AG08395 (cell line): ENCODE measurements at places on chromosomes 7 and 10.

- DNase-seq, result no peak
Observed at GRCh38 chr7:84060760-84061261, 133.8 kb downstream of the SEMA3A start.

GRCh38 chr10:12788277-12788676 lies 213.2 kb downstream of the CCDC3 start:
- DNase-seq, result no peak

DNA sequence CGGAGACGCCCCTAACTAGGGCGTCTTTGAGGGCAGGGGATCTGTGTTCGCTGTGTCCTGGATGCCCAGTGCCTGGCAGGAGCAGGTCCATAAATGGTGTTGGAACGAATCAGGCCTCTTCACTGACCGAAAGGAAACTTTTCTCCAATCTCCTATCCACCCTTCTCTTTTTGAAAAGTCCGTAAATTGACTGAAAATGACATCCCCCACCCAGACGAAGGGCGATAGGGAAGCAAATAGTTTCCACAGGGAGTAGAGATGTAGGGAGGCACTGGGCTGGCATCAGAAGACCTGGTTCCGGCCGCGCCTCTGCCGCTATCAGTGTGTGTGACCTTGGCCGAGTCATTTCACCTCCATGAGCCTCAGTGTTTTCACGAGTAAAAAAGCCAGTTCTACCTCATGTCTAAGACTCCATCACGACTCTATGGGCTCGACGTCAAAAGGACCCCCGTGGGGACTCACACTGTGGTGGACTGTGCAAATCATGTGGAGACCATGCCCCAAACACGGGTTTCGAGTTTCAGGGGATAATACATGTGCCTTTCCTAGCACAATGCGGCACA lies 497 bp upstream of the RAB11FIP2 start:
- no peak for DNase-seq

DNA sequence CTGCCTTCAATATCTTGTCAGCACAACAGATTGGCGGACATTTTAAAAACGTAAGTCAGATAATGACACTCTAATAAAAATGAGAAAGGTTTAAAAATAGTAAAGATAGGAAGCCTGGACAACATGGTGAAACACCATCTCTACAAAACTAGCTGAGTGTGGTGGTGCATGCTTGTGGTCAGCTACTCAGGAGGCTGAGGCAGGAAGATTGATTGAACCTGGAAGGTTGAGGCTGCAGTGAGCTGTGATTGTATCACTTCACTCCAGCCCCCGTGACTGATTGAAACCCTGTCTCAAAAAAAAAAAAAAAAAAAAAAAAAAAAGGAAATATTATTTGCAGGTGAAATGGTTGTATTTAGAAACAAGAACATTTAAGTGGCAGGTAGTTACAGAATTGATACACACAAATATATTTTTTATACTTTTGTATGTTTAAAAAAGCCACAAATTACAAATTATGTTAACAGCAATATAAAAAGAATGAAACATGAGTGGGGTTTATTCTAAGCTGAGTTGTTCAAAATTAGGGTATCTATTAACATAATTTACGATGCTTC lies 141.9 kb downstream of the ADK start:
- no peak for DNase-seq

GRCh38 chr10:14468023-14468441 lies 137.3 kb upstream of the FRMD4A start:
- no peak for DNase-seq

DNA sequence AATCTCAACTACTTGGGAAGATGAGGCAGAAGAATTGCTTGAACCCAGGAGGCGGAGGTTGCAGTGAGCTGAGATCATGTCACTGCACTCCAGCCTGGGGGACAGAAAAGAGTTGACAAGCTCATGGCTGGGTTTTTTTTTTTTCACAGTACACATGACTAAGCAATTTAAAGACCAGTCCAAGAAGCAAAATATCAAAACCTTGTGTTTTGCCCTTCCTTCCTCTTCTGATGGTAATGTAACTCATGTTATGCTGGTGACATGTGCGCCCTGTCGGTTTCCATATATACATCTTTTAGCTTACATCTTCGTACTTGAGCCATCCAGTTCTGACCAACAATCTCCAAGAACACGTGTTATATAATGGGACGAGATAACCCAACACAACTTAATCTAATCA lies 237.7 kb upstream of the PLXDC2 start:
- DNase-seq, result no peak

DNA sequence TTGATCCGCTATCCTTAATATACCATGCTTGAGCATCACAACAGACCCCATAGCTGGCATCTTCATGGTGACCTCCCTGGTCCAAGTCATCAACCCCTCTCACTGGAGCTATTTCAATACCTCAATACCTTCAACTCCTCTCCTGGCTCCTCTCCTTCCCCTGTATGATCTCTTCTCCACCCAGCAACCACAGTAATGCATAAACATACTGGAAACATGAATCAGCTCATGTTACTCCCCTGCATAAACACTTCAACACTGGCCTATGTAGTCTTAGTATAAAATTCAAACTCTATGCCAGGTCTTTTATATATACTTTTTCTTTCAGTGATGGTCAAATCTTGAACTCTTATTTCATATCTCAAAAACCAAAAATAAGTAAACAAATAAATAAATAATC lies 31.8 kb upstream of the TMEM273 start:
- DNase-seq, result peak; percentile 50

GRCh38 chr7:50411332-50411731 lies 38.8 kb downstream of the FIGNL1 start:
- DNase-seq, result no peak

DNA sequence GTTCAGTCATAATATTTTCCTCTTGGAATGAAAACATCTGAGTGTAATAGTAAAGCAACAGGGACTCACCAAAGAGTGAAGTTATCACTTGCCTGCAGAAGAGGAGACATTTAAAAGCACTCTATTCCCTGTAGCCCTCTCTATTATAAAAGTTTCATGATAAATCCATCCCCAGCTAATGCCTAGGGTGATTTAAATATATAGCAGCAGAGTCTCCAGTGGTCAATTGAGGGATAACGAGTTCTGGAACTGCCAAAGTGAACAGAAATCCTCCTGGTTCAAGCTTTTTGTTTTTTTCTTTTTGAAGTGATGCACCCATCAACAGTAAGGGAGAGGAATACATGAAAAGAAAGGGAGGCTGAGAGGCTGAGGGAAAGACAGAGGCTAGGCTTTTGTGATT lies 87.3 kb downstream of the EVX1 start:
- no peak for DNase-seq

- DNase-seq, result no peak
Observed at GRCh38 chr7:102467581-102468477, 3.0 kb downstream of the LRWD1 start.

GRCh38 chr10:123945325-123945920 lies 53.8 kb upstream of the CPXM2 start:
- peak; percentile 68 for DNase-seq

DNA sequence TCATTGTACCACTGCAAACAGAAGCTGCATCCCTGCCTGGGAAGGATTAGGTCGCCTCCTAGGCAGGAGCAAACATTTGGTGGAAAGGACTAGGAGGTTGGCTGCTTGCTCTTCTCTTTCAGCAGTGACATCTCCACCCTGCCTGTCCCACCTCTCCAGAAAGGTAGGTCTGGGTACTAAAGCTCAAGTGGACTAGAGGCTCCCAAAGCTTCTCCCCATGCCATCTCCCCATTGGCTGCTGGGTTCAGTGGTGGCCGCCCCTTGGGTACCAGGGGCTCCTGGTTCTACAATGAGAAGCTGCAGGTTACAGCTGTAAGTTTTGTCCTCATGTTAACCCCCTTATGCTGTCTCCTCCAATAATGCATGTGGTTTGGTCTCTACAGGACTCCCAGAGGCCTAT lies 180.7 kb upstream of the MKI67 start:
- DNase-seq, result no peak

GRCh38 chr7:133783276-133783675 lies 343.9 kb upstream of the LRGUK start:
- DNase-seq, result no peak

GRCh38 chr10:68235581-68235980 lies 3.7 kb upstream of the ATOH7 start:
- no peak for DNase-seq

GRCh38 chr10:113133497-113134115 lies 183.6 kb downstream of the TCF7L2 start:
- DNase-seq, result peak; percentile 58

DNA sequence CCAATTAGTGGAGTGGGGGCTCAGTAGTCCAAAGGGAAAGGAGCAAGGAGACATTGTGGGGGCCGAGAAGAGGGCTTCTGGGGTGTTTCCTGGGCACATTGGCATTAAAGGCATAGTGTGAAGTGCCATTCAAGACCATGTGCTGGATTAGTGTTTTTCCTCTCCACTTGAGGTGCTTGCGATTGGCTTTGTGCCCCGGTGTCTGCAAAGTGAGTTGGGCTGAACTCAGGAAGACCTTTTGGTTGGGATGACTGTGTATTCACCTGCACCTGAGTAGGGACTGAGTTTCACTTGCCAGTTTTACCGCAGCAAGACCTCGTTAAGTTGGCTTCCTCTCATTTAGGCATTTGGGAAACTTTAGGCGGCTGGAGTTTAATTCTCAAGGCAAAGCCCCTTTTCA lies 73.0 kb downstream of the TCF7L2 start:
- DNase-seq, result no peak

DNA sequence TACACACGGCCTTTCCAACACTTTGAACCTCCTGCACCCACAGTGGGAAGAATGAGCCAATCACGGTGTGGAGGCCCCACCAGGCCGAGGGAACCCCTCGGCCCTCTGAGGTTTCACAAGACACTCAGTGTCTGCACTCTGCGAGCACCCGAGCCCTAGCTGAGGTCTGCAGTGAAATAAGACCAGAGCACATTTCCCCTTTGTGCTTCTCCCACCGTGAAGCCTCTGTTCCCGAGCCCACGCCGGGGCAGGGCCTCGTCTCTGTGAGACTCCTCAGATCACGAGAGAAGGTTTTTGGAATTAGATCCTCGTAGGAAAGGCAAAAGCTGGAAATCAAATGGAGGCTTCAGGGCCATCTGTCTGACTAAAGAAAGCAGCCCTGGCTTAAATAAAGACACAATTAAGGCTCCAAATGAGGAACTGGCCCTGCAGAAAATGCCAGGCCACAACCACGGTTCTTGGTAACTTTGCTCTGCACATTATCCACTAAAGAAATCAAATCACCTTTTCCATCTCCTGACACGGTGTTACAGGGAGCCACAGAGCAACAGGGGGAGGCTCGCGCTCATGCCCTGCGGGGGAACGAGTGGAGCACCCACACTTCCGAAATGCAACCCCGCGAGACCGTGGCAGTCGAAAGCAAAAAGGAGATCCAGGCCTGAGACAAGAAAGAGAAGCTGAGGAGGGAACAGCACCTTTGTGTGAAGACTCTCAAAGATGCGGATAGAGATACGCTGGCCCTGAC lies 43.7 kb downstream of the FAM53B start:
- no peak for DNase-seq

- no peak for DNase-seq
Observed at GRCh38 chr7:51545131-51545530, 228.5 kb upstream of the COBL start.

DNA sequence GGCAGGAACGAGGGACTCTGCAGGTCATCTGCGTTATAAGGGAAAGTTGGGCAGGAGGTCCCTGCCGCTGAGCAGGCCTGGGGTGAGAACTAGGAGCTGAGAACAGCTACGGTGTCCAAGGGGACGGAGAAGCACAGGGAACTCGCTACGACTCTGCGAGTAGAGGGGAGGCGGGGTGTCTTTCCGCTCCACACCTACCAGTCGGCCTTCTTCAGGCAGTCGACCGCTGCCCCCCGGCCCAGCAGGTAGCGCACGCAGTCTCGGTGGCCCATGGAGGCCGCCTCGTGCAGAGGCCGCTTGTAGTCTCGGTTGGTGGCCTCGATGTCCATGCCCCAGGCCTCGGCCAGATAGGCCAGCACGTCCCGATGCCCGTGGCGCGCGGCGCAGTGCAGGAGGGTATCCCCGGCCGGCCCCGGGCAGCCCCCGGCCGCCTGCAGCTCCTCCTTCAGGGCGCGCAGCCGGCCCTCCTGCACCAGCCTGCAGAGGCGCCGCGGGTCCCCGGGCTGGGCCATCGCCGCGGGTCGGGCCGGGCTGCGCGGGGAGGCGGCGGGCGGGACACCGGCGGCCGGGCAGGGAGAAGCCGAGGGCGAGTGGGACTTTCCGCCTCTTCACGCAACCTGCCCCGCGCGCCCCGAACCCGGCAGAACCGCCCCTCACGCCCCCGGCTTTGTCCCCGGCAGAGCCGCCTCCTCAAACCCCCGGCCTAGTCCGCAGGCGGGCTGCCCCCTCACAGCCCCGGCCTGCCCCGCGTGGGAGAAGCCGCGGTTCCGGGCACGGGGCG lies 660 bp downstream of the ANKRD16 start:
- no peak for DNase-seq

DNA sequence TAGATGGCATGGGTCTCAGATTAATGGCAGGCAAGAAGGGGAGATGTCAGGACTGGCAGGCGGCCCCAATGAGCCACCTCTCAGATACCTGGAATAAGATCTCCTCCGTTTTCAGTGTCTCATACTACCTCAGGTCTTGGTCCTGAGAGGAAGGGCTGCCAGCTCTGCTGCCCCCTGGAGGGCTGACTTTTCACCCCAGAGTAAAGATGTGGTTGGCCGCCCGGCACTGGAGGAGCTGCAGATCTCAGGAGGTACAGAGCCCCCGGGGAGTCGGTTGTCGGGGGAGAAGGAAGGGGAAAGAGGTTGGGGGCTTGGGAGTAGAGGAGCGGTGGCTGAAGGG lies 642 bp upstream of the COL13A1 start:
- DNase-seq, result peak; percentile 75

DNA sequence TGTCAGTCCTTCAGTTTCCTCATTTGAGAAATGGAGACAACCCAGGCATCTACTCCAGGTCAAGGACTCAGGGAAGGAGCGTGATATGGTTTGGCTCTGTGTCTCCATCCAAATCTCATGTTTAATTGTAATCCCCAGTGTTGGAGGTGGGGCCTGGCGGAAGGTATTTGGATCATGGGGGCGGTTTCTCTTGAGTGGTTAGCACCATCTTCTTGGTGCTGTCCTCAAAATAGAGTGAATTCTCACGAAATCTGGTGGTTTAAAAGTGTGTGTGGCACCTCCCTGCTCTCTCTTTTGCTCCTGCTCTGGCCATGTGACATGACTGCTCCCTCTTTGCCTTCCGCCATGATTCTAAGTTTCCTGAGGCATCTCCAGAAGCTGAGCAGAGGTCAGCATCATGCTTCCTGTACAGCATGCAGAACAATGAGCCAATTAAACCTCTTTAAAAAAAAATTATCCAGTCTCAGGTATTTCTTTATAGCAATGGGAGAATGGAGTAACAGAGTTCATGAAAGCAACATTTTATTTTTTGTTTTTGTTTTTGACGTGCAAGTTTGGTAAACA lies 30.0 kb downstream of the ARHGAP22 start:
- DNase-seq, result no peak

DNA sequence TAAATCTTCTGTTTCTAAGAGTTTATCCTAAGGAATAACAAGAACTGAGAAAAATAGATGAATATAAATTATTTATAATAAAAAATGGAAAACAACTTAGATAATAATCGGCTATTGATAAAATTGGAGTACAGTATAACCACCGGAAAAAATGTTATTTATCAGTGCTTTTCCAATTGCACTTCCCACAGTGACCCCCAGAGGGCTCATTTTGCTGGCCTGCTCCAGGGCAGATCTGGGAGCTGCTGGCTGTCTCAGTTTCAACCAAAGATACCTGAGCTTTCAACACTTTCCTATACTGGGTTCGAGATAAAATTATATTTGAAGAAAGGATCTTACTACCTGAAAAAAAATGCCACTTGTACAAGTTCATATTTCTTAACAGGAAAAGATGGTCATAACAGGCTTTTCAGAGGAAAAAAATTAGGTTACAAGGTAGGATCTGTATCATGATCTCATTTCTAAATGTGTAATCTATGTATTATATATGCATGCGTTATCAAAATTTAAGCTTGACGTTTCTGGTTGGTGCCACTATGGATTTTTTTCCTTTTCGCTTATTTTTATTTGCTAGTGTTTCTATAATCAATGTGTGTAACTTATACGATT lies 165.7 kb downstream of the NPSR1 start:
- peak; percentile 72 for DNase-seq
